ENCODE measurements at places on chromosomes 2 and 18.

DNA sequence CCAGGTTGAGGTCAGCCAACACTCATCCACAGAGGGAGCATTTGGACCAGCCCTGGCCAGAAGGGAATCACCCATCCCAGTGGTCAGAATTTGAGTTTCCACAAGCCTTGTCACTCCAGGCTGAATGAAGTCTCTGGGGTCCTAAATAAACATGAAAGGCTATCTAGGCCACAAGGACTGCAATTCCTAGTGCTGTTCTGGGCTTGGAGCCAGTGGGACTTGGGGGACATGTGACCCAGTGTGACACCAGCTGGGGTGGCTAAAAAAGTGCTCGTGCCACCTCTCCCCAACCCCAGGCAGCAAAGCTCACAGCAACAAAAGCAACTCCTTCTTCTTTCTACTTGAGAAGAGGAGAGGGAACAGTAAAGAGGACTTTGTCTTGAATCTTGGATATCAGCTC, 91.7 kb downstream of the MDH1 start:
- no peak for DNase-seq

- no peak for DNase-seq
Measured at GRCh38 chr18:45245091-45245511, 370.2 kb upstream of the SLC14A2 start.

DNA sequence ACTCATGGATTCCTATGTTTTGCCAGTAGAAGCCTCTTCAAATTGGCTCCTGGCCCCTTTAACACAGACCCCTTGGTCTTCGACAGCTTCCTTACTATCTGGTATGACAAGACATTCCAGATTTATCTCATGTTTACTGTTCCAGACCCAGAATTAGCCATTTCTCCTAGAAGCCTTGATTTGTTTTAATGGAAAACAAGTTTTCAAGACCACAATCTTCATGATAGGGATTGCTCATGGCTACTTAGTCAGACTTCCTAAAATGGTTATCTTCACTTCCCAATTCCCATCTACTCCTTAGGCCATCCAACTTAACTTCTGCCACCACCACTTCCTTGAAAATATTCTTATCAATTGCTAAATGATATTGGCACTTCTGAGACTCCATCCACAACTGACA, 63.2 kb downstream of the TTC32 start:
- DNase-seq: no peak

- DNase-seq: no peak
Measured at GRCh38 chr18:58887613-58887963, 22.9 kb downstream of the ZNF532 start.

GRCh38 chr18:41993151-41993550, 38.1 kb downstream of the PIK3C3 start:
- DNase-seq: no peak

GRCh38 chr18:476251-476664, 24.2 kb downstream of the COLEC12 start:
- DNase-seq: no peak

DNA sequence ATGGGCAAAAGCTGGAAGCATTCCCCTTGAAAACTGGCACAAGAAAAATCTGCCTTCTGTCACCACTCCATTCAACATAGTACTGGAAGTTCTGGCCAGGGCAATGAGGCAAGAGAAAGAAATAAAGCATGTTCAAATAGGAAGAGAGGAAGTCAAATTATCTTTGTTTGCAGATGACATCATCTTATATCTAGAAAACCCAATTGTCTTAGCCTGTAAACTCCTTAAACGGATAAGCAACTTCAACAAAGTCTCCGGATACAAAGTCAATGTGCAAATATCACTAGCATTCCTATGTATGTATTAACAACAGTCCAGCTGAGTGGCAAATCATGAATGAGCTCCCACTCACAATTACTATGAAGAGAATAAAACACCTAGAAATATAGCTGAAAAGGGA, 1579.3 kb downstream of the SUCLG1 start:
- DNase-seq: no peak

GRCh38 chr2:158312981-158313380, 143.6 kb downstream of the CCDC148 start:
- no peak for DNase-seq

GRCh38 chr2:219041252-219041651, at the start of gene CFAP65:
CFAP65 (minus strand) TSS chr2:219041516; CDS start chr2:219039048, 2,468 bp downstream.
- DNase-seq: no peak

DNA sequence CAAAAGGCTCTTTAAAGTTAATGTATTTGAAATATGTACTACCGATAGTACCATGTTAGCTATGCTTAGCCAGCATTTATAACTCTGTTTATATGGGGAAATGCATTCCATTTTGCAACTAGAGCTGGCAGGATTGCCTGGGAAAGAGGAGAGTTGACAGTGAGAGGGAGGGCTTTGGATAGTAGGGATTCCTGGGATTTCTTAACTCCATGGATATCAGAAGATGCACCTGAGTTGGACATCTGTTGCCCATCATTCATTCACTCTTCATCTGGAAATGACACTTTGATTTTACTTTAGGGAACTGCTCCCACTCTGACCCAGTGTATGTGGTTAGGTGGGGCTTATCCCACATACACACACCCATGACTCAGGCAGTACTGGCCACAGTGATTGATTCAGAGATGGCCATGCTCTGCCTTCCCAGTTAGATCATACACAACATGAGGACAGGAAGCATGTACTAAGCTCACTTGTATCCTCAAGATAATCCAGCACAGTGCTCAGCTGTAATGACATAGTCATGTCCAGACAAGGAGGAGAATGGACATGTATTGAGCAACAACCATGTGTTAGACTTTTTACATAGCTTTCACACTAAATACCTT, 248.8 kb downstream of the MREG start:
- no peak for DNase-seq

DNA sequence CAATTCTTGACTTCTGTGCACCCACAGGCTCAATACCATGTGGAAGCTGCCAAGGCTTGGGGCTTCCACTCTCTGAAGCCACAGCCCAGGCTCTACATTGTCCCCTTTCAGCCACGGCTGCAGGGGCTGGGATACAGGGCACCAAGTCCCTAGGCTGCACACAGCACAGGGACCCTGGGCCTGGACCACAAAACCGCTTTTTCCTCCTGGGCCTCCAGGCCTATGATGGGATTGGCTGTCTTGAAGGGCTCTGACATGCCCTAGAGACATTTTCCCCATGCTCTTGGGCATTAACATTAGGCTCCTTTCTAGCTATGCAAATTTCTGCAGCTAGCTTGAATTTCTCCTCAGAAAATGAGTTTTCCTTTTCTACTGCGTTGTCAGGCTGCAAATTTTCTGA, 29.7 kb downstream of the NUP35 start:
- DNase-seq: no peak

- DNase-seq: no peak
Measured at GRCh38 chr2:135838502-135838901, 1.5 kb upstream of the LCT start.

- no peak for DNase-seq
Measured at GRCh38 chr2:48194641-48195040, 288.3 kb upstream of the FBXO11 start.

DNA sequence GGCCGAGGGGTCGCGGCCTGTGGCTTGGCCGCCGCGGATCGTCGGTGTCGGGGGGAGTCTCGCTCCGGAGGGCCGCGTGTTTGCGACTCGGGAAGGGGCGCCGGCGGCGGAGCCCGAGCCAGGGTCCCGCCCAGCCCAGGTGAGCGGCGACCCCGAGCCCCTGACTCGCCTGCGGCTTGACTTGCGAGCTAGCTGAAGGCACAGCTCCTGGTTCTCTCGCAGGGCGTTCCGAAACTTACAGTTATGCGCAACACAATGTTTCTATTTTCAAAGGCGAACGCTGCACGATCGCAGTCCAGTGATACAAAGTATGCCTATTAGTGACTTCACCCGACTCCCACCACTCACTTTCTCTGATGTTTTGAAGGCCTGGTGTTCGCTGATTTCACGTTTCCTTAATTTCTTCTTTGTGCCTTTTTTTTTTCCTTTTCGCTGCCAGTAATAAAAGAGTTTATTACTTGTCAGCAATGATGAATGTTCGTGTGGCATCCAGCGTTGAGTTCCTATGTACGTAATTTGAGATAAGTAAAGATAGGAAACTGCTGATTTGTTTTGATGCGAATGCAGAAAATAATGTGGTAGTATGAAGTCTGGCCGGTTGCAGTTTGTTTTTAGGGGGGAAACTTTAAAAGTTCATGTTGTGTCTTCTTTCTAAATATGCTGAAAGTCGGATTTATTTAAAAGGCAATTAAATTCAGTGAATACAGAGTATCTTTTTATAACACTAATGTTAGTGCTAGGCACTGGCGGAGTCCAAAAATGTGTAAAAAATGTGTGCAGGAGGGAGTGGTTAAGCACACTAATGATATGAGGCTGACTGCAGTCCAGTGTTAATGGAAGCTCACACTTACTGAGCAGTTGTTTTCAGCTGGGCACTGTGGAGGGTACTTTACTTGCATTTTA, 706 bp downstream of the UBXN2A start:
- DNase-seq: no peak

GRCh38 chr2:236764716-236765115, 195.1 kb downstream of the ACKR3 start:
- no peak for DNase-seq

GRCh38 chr18:12507007-12507406, 99.3 kb downstream of the PRELID3A start:
- no peak for DNase-seq

DNA sequence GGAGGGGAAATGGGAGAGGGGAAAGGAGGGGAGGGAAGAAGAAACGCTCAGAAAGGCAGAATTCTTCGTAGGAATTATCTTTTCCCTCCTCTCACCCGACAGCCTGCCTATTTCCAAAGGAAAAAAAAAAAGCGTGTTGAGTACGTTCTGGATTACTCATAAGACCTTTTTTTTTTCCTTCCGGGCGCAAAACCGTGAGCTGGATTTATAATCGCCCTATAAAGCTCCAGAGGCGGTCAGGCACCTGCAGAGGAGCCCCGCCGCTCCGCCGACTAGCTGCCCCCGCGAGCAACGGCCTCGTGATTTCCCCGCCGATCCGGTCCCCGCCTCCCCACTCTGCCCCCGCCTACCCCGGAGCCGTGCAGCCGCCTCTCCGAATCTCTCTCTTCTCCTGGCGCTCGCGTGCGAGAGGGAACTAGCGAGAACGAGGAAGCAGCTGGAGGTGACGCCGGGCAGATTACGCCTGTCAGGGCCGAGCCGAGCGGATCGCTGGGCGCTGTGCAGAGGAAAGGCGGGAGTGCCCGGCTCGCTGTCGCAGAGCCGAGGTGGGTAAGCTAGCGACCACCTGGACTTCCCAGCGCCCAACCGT, at the start of gene GAD1:
GAD1 (plus strand) TSS at position 384 of the 589 bp plus-strand sequence. CDS start 1,705 bp downstream, outside the sequence.
- no peak for DNase-seq

DNA sequence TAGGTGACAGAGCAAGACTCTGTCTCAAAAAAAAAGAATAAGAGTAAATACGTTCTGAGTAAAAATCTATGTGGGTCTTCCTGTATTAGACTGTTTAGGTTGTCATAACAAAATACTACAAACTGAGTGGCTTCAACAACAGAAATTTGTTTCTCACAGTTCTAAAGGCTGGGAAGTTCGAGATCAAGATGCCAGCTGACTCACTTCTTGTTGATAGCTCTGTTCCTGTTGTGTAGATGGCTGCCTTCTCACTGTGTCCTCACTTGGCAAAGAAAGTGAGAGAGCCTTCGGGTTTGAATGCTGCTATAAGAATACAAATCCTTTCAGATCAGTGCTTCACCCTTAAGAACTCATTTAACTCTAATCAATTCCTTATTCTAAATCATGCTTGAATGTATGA, 430.0 kb upstream of the VWC2L start:
- no peak for DNase-seq

DNA sequence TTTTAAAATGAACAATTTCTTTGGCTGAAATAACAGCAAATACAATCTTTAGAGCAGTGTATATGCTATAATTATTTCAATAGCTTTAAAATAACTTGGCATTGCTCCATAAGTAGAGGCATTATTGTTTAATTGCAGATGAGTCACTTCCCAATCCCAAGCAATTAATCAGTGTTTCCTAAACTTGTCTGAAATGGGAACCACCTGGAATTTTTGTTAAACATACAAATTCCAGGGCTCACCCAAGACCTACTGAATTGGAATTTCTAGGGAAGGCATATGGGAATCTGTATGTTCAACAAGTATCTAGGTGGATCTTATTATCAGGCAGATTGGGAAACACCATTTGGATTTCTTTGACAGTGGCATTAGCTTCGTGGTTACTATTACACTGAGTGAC, 27.1 kb upstream of the FMNL2 start:
- DNase-seq: no peak

GRCh38 chr2:119485336-119486110, 38.8 kb downstream of the SCTR start:
- DNase-seq: no peak

GRCh38 chr2:190748966-190749365, 100.1 kb downstream of the NAB1 start:
- DNase-seq: no peak

- DNase-seq: no peak
Measured at GRCh38 chr18:77654302-77654701, 404.7 kb downstream of the GALR1 start.

DNA sequence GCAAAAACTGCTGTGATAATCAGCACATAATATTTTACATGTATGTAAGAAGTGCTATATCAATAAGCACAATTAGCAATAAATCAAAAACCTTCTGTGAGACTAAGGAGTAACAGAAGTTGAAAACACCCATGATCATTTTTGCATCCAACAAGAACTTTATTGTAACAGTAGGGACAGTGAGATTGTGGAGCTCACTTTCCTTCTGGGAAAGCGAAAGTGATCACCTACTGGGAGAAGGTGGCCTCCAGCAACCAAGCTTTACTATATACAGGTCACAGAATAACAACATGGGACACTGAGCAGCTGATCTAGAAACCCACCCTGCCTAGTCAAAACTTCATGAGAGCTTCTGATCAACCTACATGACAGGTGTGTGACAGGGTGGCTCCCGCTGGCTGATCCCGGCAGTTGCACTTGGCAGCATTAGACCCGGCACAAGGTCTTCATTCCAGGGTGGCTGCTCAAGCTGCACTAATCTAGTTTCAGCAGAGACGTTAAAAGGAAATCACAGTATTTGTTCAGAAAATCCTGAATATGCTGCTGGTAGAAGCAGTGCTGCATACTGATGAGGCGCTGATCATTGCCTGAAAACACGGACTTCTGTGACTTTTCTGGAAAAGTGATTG, 63.5 kb upstream of the ARL5A start:
- DNase-seq: no peak

DNA sequence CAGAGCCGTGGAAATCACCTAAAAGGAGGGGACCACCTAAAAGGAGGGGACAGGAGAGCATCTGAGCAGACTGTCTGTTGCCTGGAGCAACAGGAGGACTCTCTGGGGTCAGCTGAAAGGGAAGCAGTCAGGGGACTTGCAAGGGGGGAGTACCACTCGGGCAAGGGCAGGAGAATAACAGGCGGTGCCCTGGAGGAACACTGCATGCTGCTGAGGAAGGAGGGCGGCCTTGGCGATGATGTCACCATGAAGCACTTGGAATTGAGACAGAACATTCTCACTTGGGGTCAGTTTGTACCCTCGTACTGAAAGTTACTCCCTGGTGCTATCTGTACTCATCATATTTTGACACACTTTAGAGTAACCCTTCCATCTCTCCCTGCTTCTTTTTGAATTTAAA, 18.4 kb downstream of the SIX3 start:
- no peak for DNase-seq
